ENCODE measurements at places on chromosomes 6 and 20.

DNA sequence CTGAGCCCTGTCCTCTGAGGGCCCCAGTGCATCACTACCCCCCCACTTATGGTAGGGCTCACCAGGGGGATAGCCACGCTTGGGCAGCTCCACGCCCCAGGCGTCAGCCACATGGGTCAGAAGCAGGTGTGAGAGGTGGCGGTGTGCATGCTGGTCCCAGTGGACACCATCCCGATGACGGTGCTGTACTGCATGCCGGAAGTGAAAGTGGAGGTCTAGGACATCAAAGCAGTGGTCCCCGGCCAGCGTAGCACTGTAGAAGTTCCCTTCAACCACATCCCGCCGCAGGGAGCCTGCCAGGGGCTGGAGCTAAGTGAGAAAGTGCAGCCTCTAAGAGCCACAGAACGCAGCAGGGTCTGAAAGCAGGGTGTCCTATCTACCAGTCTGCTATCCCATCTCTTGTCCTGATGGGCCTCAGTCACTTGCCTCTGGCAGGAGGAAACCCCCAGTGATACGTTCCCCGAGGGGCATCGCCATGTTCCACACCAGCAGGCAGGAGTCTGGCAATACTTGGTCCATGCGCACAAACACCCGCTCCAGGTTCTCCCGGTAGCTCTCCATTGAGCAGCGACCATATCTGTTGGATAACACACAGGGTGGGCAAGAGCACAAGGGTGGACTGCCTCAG lies 2.2 kb downstream of the PCED1A start:
- DNase-seq, result no peak

- DNase-seq, result no peak
Measured at GRCh38 chr6:29447670-29448069, 8.6 kb downstream of the OR10C1 start.

- DNase-seq, result no peak
Measured at GRCh38 chr6:154122195-154122925, 83.3 kb downstream of the OPRM1 start.

GRCh38 chr6:109269057-109269456 lies 113.2 kb downstream of the CD164 start:
- DNase-seq, result no peak

DNA sequence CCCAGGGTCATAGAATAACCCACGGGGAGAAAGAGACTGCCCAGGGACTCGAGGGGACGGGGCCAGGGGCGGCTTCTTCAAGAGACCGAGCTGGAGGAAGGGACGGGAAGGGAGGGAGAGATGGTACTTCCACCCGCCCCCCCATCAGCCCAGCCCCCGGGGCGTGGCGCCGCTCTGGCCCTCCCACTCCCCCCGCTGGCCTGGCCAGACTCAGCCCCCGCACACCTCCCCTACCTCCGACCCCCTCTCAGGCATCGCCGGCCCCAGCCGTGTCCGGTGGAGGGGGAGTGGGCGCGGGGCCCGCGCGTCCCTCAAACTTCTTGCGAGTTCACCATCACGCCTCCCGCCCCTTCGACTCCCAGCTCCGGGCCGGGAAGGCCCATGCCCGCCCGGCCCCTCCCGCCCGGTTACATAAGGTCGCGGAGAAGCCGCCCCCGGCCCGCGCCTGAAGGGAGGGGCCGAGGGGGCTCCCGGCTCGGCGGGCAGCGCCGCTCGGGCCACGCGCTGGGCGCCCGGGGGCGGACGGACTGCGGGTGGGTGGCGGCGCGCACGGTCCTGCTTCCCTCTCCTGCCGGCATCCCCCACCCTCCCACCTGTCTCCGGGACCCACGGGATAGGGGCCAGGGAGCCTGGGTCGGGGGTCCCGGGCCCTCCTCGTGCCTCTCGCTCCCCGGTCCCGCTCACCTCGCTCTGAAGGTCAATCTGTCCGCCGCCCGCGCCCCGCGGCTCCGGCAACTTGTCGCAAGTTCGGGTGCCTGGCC lies 562 bp downstream of the TFEB start:
- peak; percentile 69 for DNase-seq

DNA sequence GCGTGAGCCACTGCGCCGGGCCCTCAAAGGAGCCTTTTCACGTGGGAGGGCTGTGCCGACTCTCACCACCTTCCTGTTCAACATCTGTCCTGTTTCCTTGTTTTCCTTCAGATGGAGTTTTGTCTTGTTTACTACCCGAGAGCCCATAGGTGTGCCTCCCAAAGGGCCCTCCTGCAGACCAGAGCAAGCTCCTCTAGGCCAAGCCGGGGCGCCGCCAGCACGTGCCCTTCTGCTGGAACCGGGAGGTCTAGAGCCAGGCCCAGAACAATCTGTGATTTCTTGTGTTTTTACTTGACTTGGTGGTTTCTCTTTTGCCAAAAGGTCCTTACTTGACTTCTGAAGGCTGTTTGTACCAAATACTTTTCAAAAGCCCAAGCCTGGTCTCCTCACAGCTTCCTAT lies 8.0 kb upstream of the DNAJC5 start:
- no peak for DNase-seq

- no peak for DNase-seq
Measured at GRCh38 chr20:8267009-8267408, 134.9 kb downstream of the PLCB1 start.

- no peak for DNase-seq
Measured at GRCh38 chr20:42754706-42755105, 435.0 kb downstream of the PTPRT start.

DNA sequence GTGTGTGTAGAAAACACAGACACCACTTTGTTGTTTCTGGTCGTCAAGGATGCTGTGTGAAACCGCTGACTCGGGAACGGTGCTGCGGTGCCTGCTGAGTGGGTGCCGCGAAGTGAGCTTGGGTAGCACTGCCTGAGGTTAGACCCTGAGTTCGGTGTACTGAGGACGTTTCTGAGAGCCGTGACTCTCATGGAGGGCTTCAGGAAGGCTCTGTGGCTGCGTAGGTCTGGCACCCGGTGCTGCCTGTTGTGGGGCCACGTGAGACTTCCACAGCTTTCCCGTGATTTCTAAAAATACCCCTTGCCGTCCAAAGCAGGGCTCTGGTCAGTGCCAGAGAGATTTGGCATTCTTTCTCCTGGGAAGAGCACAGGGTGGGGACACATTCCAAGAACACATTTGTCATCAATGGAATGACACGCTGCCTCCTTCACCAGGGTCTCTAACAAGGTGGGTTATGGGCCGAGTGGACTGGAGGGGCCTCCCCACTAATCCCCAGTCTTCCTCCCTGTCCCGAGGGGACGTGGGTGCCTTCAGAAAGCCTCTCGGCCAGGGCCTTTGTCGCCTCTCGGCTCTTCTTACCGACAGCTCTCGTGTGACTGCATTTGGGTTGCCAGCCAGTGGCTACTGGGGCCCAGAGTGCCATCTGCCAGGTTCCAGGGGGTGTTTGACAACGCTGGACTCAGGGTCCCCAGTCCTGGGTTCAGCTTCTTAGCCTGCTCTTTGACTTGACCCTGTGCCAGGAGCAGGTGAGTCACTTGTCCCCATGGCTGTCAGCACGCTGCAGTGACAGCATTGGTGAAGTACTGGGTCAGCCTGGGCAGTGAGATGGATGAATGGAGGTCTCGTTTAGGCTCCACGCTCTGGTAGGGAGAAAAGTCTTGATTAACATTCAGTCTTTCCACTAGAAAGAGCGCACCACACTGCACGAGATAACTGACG lies 62.2 kb downstream of the SYNJ2 start:
- DNase-seq, result no peak

- DNase-seq, result no peak
Measured at GRCh38 chr6:149037051-149037671, 280.4 kb upstream of the TAB2 start.

DNA sequence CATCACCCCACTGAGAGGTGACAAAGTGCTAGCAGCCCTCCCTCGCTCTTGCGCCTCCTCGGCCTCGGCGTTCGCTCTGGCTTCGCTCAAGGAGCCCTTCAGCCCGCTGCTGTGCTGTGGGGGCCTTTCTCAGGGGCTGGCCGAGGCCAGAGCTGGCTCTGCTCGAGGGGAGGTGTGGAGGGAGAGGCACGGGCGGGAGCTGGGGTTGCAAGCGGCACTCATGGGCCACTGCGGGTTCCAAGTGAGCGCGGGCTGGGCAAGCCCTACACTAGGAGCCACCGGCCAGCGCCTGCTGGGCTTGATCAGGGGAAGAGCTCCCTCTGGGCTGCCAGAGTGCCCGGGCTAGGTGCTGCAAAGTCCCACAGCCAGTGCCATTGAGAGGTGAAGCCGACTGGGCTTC lies 964.8 kb upstream of the GJE1 start:
- DNase-seq, result no peak

GRCh38 chr6:46628976-46629375 lies 23.6 kb downstream of the CYP39A1 start:
- no peak for DNase-seq

GRCh38 chr6:112030961-112031660 lies 22.8 kb upstream of the CCN6 start:
- DNase-seq, result no peak

DNA sequence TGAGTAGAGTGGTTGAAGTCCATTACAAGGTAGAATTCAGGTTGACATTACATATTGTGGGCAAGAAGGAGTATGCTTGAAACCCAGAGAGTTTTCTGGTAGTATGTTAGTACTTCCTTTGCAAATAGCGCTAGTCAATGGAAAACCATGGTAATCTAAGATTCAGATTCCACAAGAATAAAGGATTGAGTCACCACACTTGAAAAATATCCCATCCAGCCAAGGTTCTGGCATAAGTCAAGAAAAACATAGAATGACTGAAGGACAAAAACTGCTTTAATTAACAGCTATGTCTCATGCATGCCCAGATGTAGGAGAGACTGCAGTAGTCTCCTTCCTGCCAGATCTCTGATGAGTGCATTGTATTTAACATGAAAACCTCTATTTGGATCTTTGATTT lies 469.8 kb downstream of the BMP2 start:
- DNase-seq, result no peak

DNA sequence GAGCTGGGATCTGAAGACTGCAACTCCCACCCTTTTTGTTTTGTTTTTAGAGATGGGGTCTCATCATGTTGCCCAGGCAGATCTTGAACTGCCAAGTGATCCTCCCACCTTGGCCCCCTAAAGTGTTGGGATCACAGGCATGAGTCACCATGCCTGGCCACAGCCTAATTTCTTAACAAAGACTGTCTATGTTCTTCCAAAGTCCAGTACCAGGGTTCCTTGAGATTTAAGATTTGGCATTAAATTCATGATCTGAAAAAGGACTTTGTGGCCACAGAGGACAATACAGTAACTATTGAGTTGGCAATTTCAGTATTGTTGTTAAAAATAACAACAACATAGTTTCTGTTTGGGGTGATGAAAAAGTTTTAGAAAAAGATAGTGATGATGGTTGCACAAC lies 28.7 kb upstream of the BEND3 start:
- no peak for DNase-seq

GRCh38 chr20:50309280-50309763 lies 118.7 kb downstream of the CEBPB start:
- DNase-seq, result no peak

DNA sequence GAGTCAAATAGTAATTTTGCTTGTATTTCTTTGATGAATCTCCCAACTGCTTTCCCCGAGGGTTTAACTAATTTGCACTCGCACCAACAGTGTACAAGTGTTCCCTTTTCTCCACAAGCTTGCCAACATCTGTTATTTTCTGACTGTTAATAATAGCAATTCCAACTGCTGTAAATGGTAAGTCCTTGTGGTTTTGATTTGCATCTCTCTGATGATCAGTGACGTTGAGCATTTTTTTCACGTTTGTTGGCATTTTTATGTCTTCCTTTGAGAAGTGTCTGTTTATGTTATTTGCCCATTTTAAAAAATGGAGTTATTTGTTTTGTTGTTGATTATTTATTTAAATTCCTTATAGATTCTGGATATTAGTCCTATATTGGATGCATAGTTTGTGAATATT lies 399.8 kb upstream of the MAN1A1 start:
- DNase-seq, result no peak

DNA sequence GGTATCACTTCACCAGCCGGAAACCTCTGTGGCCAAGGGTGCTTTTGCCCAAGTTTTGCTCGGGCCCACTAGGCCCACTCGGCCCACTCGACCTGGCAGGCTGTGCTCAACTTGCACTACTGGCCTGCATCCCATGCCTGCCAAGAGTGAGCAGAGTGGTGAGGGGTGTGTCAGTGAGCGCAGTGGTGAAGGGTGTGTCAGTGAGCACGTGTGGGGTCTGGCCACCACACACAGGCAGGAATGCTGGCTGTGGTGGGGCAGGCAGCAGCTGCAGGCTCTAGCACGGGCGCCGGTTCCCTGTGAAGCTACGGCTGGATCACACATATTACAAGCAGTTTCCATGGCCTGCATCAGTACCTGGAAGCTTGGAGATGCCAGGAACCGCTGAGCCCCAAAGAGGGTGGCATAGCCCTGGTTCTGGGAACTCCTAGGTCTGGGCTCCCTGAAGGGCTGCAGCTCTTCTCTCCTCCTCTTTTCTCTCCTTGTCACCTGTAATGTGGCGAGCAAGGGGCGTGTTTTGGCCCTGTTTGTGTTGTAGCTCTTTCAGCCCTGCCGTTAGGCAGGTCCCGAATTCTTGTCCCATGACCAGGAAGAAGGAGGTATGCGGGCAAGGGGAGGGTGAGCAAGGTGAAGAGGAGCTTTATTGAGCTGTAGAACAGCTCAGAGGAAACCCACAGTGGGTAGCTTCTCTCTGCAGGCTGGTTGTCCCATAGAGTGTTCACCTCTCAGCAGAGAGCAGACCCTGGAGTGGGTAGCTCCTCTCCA lies 51.0 kb upstream of the CLDN20 start:
- DNase-seq, result no peak

- no peak for DNase-seq
Measured at GRCh38 chr6:79841577-79842375, 105.6 kb downstream of the ELOVL4 start.

DNA sequence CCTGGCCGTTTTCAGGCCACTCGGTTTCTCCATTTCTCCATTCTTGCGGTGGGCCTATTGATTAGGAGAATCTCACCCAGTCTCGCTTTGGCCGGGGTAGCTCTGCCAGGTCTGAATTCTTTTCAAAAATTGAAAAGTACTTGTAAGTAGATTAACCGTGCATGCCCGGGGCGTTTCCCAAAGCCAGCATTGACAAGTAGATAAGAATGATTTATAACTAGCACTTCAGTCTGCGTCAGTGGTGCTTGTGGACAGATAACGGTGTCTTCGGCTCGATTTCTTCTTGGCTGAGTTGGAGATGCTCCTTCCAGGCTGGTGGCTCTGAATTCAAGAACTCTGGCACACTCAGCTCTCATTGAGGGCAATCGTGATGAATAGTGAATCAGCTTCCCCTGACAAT lies 29.0 kb downstream of the SLC24A3 start:
- DNase-seq, result no peak

- no peak for DNase-seq
Measured at GRCh38 chr6:149439626-149440025, 39.6 kb downstream of the SUMO4 start.
